ENCODE measurements at places on chromosomes 4 and X. TPM values are rescaled to one million over a fixed set of nuclear protein-coding genes. Genes with fewer than 3 reads are reported as not detected.

The ANXA10 gene
- polyA plus RNA-seq: not detected

The ADAM29 gene
- polyA plus RNA-seq: not detected

The NOP14 gene
- polyA plus RNA-seq: 6.9 TPM

The BDH2 gene
- 34.8 TPM for polyA plus RNA-seq

The DMP1 gene
- not detected for polyA plus RNA-seq

The ANK2 gene
- polyA plus RNA-seq: 1.6 TPM

The USP51 gene
- not detected for polyA plus RNA-seq

The FGF2 gene
- 0.01 TPM for polyA plus RNA-seq

The HDX gene
- not detected for polyA plus RNA-seq

The GPR50 gene
- polyA plus RNA-seq: not detected

The RASGEF1B gene
- polyA plus RNA-seq: 0.05 TPM

The NAT8L gene
- 2.2 TPM for polyA plus RNA-seq

The TRPC5OS gene
- not detected for polyA plus RNA-seq

The AKAP4 gene
- polyA plus RNA-seq: not detected

The MSN gene
- 0.15 TPM for polyA plus RNA-seq

The UGT8 gene
- not detected for polyA plus RNA-seq

The PRR32 gene
- not detected for polyA plus RNA-seq

The LUZP4 gene
- not detected for polyA plus RNA-seq

The ABCG2 gene
- 7.4 TPM for polyA plus RNA-seq

The PHEX gene
- polyA plus RNA-seq: 0.01 TPM

The TRIM75 gene
- not detected for polyA plus RNA-seq

The CLDN34 gene
- polyA plus RNA-seq: not detected

The ENAM gene
- polyA plus RNA-seq: 0.01 TPM

The RHOXF1 gene
- not detected for polyA plus RNA-seq

The PAGE2 gene
- not detected for polyA plus RNA-seq

The ITM2A gene
- polyA plus RNA-seq: not detected

The KLHL4 gene
- 0.04 TPM for polyA plus RNA-seq

The PAGE2B gene
- 0.37 TPM for polyA plus RNA-seq

The VAMP7 gene
- polyA plus RNA-seq: 9.5 TPM

The PCDH18 gene
- not detected for polyA plus RNA-seq

The NSUN7 gene
- 0.07 TPM for polyA plus RNA-seq

The LEF1 gene
- polyA plus RNA-seq: 0.31 TPM

The ODAM gene
- 94.6 TPM for polyA plus RNA-seq

The NDNF gene
- not detected for polyA plus RNA-seq

The HSD17B13 gene
- 0.15 TPM for polyA plus RNA-seq

The PRSS12 gene
- polyA plus RNA-seq: not detected

The WNK3 gene
- polyA plus RNA-seq: 0.12 TPM
